ENCODE measurements at places on chromosomes 13 and 19.
A peak's percentile ranks its signal among the peaks of the same experiment; 100 is the strongest.

DNA sequence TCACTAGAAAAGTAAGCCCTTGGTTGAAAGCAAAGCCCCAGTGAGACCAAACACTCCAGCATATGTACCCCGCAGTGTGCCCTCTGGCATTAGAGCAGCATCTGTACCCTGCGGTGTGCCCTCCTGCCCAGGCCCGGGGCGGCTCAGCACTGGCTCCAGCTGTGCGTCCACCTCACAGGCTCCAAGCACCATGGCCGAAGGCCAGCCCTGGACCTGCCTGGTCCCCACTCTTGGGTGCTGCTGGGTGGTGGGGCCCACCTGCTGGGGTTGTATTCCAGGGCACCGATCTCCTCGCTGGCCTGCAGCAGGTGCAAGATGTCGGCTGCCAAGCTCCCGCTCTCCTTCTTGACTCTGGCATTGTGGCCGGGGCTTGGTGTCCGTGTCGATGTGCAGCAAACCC, 230.2 kb downstream of the TUBA3C start:
- DNase-seq, result no peak

DNA sequence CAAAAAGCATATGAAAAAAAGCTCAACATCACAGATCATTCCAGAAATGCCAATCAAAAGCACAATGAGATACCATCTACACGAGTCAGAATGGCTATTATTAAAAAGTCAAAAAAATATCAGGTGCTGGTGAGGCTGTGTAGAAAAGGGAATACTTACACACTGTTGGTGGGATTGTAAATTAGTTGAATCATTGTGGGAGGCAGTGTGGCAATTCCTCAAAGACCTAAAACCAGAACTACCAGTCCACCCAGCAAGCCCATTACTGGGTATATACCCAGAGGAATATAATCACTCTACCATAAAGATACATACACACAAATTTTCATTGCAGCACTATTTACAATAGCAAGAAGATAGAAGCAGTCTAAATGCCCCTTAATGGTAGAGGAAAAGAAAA, 529.9 kb downstream of the SLITRK1 start:
- DNase-seq, result no peak

- peak; percentile 81 for DNase-seq
Measured at GRCh38 chr19:19115954-19116353, 22.3 kb downstream of the TMEM161A start.

DNA sequence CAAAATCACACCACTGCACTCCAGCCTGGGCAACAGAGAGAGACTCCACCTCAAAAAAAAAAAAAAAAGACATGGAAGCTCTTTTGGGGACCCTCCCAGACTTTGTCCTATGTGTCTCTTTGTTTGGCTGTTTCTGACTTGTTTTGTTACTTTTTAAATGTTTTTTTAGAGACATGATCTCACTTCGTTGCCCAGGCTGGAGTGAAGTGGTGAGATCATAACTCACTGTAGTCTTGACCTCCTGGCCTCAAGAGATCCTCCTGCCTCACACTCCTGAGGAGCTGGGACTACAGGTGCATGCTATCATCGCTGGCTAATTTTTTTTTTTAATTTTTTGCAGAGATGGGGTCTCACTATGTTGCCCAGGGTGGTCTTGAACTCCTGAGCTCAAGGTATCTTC, 16.4 kb upstream of the DPP9 start:
- DNase-seq, result no peak

DNA sequence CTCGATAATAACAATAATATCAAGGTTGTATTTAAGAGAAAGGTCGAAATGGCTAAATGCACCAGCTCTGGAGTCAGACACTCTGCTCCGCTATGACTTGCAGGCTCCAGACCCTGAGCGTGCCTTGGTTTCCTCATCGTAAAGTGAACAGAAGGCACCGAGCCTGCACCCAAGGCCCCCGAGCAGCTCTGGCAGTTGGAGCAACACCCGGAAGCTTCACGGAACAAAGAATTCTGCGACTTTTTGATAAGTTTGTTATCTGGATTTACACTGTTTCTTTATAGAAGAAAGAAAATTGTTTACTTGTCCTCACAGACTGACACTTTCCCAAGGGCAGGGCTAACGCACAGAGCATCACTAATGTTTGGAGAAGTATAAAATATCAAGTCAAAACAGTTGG, 4.4 kb downstream of the GRTP1 start:
- no peak for DNase-seq

GRCh38 chr19:12896460-12896859, 5.5 kb downstream of the GCDH start:
- no peak for DNase-seq

Measured in H9 (cell line).